ENCODE measurements at places on chromosomes 11 and 22. TPM values are rescaled to one million over a fixed set of nuclear protein-coding genes. Genes with fewer than 3 reads are reported as not detected.

The CHRNA10 gene
- total RNA-seq = 0.92 TPM

The LSP1 gene
- total RNA-seq = 1.2 TPM

The PHF21B gene
- 8.8 TPM for total RNA-seq

The MICAL2 gene
- total RNA-seq = 13.1 TPM

All from diencephalon (tissue), 1 donor.